ENCODE measurements at places on chromosomes 1 and 21. TPM values are rescaled to one million over a fixed set of nuclear protein-coding genes. Genes with fewer than 3 reads are reported as not detected.
A peak's percentile ranks its signal among the peaks of the same experiment; 100 is the strongest.

DYRK3 gene
- polyA plus RNA-seq = 1.8 TPM

- peaks cover 41% of the 10 kb centered on the region for H3K27me3 ChIP-seq
- peak; percentile 65 for DNase-seq
- H3K36me3 ChIP-seq = no peaks in the 10 kb centered on the region
Measured at GRCh38 chr1:205774198-205775014, 876 bp downstream of the RAB29 start.

GRCh38 chr1:72018562-72018961 lies 263.8 kb downstream of the NEGR1 start:
- peaks cover 8% of the 10 kb centered on the region for H3K4me1 ChIP-seq
- DNase-seq = peak; percentile 34
- H3K27me3 ChIP-seq = no peaks in the 10 kb centered on the region
- H3K27ac ChIP-seq = no peak overlapping the region
- no peaks in the 10 kb centered on the region for H3K36me3 ChIP-seq

GRCh38 chr1:205777994-205778393 lies 2.7 kb upstream of the RAB29 start:
- H3K27ac ChIP-seq = no peak overlapping the region
- H3K4me1 ChIP-seq = peaks cover 9% of the 10 kb centered on the region
- no peak overlapping the region for H3K4me3 ChIP-seq
- H3K36me3 ChIP-seq = no peaks in the 10 kb centered on the region
- peaks cover 32% of the 10 kb centered on the region for H3K27me3 ChIP-seq
- DNase-seq = no peak

ESPN gene
- 13.5 TPM for polyA plus RNA-seq

DNA sequence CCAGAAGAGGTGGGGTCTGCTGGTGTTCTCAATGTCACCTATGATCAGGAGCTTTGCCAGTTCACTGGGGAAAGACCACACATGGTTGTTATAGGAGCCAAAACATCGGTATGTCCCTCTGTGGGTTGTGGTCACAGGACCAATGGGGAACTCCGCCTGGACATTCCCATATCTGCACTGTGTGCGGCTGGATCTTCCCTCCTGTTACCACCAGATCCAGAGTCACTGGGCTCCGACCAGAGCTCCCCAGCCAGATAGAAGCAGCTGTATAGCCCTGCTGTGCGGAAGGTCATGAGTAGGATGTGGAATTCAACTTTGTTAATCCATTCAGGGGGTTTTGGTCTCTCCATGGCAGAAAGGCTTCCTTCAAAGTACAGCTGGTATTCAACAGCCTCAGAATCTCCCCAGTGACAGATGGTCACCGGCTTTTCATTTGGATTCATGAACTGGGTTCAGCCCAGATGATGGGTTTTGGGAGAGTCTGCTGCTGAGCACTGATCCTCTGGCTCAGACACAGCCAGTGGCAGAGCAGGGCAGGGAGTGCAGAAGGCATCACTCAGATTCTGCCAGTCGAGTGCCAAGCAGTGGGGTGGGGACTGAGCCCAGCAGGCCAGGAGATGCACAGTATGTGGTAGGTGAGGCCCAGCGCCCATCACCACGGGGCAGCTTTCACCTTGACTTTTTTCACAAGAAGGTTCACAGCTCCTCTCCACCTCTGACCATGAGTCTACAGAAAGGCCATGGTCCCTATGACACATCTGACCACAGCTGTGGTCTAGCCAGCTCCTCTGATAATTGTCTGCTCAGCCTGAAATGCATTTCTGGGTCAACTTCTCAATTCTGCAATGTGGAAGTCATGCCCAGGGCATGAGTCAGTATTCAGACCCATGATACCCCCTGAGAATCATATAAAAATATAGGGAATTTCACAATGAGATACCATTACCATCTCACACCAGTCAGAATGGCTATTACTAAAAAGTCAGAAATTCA lies 2.9 kb upstream of the SHCBP1L start:
- no peaks in the 10 kb centered on the region for H3K4me1 ChIP-seq
- no peak overlapping the region for H3K27ac ChIP-seq
- DNase-seq = no peak
- no peaks in the 10 kb centered on the region for H3K36me3 ChIP-seq
- H3K27me3 ChIP-seq = no peaks in the 10 kb centered on the region
- H3K4me3 ChIP-seq = no peak overlapping the region

GRCh38 chr1:175341631-175342429 lies 149.3 kb upstream of the KIAA0040 start:
- H3K4me3 ChIP-seq = no peak overlapping the region
- no peaks in the 10 kb centered on the region for H3K4me1 ChIP-seq
- no peak overlapping the region for H3K27ac ChIP-seq
- DNase-seq = no peak

HCRTR1 gene
- not detected for polyA plus RNA-seq

- peak overlapping the region; percentile 5 for H3K27ac ChIP-seq
- no peak for DNase-seq
- peaks cover 39% of the 10 kb centered on the region for H3K4me1 ChIP-seq
- H3K36me3 ChIP-seq = no peaks in the 10 kb centered on the region
Measured at GRCh38 chr21:26057477-26058170, 112.9 kb downstream of the APP start.

CCDC24 gene
- polyA plus RNA-seq = 13.4 TPM

- peak; percentile 95 for DNase-seq
- peaks cover 28% of the 10 kb centered on the region for H3K4me1 ChIP-seq
- no peaks in the 10 kb centered on the region for H3K36me3 ChIP-seq
- no peak overlapping the region for H3K4me3 ChIP-seq
- H3K27me3 ChIP-seq = no peaks in the 10 kb centered on the region
- H3K27ac ChIP-seq = peak overlapping the region; percentile 98
Measured at GRCh38 chr1:220338759-220339158, 66.5 kb upstream of the RAB3GAP2 start.

- 0 out of 2 replicates have a peak, but pooled peaks cover 4% of the 10 kb centered on the region for H3K4me1 ChIP-seq
- H3K27ac ChIP-seq = no peak overlapping the region
- H3K36me3 ChIP-seq = peaks cover 14% of the 10 kb centered on the region
- no peaks in the 10 kb centered on the region for H3K27me3 ChIP-seq
- DNase-seq = no peak
Measured at GRCh38 chr1:36232212-36233095, 8.2 kb downstream of the THRAP3 start.

- H3K36me3 ChIP-seq = no peaks in the 10 kb centered on the region
- H3K27me3 ChIP-seq = no peaks in the 10 kb centered on the region
- H3K4me1 ChIP-seq = no peaks in the 10 kb centered on the region
- H3K27ac ChIP-seq = no peak overlapping the region
Measured at GRCh38 chr1:209613400-209614150, 30.1 kb downstream of the CAMK1G start.

DNA sequence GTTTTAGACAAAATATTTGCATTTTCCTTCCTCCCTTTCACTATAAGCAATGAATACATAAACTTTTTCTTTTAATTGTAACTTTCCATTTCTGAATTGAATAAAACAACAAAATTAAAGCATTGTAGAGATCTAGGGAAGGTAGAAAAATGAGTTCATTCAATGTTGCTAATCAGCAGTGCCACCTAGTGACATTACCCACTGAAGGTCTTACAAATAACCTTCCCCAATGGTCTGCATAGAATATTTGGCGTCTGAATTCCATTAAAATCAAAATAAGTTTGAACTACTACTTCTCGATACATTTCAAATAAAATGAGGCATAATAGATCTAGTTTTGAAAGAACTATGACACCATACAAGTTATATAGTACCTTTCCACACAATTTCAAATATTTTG lies 19.6 kb downstream of the FH start:
- DNase-seq = peak; percentile 43
- H3K27me3 ChIP-seq = no peaks in the 10 kb centered on the region
- no peak overlapping the region for H3K27ac ChIP-seq
- no peaks in the 10 kb centered on the region for H3K4me1 ChIP-seq
- no peak overlapping the region for H3K4me3 ChIP-seq
